ENCODE measurements at places on chromosomes 11 and 22.

DNA sequence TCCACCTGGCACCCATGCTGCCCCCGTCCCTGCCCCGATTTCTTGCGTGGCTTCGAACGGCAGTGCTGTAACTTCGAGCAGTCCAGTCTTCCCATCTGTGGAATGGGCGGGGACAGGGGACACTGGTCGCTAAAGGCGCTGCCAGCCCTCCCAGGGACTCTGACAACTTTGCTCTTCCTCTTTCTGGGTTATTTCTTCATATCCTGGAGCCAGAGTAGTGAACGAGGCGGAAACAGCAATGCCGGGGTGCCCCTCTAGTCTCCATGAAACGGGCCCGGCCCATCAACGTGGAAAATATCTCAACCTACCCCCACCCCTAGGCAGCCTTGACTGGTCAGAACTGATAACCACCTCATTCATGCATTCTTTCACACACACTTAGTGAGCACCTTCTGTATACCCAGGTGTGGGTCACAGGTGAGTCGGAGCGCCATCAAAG, 42.8 kb downstream of the TRIOBP start:
- no peak for DNase-seq

GRCh38 chr11:43515090-43515489, 156.4 kb downstream of the TTC17 start:
- DNase-seq, result no peak

- no peak for DNase-seq
These were observed 513.0 kb downstream of the SOX6 start for GRCh38 chr11:15843309-15843872.

GRCh38 chr11:130876931-130877915, 39.1 kb downstream of the SNX19 start:
- DNase-seq, result no peak

- DNase-seq, result no peak
These were observed 53.6 kb downstream of the BCR start for GRCh38 chr22:23233752-23234408.

- no peak for DNase-seq
These were observed 27.2 kb upstream of the PARVB start for GRCh38 chr22:43996981-43997265.

GRCh38 chr11:7019500-7020182, 505 bp downstream of the ZNF214 start:
- DNase-seq, result no peak

- DNase-seq, result no peak
These were observed 421.0 kb downstream of the DYNC2H1 start for GRCh38 chr11:103530257-103530656.

DNA sequence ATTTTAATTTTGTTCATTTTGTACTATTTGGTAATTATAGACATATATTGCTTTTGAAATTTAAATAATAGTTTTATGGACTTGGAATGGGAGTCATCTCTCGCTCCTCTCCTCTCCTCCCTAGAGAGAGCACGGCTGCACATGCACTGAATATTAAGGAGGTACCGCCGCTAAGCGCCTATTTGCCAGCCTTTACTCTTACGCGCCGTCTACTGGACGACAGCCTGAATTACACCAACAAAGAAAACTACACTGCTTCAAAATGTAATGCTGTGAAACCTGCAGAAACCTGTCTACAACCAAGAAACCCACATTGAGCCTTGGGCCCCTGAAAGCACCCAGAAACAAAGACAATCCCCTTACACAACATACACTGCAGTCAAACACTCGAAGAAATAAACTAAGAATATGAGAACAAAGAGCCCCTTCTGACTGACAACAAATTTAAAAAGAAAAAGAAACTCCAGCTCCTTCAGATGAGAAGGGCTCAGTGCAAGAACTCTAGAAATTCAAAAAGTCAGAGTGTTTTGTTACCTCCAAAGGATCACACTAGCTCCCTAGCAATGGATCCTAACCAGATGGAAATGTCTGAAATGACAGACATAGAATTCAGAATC, 737.2 kb downstream of the LRRC4C start:
- DNase-seq, result no peak

- DNase-seq, result no peak
These were observed 1.4 kb downstream of the CLDN5 start for GRCh38 chr22:19522881-19523239.

DNA sequence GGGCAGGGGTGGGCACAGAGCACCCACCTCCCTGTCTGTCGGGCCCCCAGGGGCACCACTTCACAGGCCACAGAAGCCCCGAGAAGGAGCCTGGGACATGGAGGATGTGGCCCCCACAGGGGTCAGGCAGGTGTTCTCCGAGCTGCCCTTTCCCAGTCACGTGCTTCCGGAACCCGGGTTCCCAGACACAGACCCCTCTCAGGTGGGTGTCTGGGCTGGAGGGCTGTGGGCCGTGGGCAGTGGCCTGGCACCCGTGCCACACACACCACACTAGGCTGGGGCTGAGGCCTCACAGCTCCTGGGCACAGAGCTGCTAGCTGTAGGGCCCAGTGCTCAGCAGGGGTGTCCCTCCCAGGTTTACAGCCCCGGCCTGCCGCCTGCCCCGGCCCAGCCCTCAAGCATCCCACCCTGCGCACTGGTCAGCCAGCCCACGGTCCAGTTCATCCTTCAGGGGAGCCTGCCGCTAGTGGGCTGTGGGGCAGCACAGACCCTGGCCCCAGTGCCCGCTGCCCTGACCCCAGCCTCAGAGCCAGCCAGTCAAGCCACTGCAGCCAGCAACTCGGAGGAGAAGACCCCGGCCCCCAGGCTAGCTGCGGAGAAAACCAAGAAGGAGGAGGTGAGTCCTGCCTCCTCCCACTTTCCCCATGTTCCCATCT, 5.5 kb downstream of the IRF7 start:
- DNase-seq, result no peak

- DNase-seq, result peak; percentile 63
These were observed 17.6 kb downstream of the GDPD5 start for GRCh38 chr11:75508051-75508561.

GRCh38 chr22:48843640-48844039, 984.0 kb downstream of the BRD1 start:
- no peak for DNase-seq

DNA sequence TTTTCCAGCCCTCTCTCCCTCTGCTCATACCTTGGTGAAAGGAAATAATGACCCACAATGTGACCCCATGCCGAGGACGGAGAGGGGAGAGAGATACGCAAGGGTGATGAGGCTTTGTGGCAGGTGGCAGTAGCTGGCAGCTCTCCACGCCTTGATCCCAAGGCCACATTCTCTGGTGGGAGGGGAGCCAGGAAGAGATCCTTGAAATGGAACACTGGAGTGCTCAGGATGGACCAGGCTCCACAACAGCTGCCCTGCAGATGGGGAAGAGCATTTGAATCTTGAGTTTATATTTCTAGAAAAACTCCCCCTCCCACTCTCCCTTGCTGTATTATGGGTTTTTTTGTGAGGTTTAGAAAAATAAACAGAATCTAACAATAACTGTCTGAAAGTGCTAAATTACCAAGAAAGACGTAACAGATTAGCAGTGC, 61.6 kb upstream of the CDON start:
- no peak for DNase-seq

GRCh38 chr11:123196060-123196714, 1.1 kb upstream of the CLMP start:
- DNase-seq, result no peak

DNA sequence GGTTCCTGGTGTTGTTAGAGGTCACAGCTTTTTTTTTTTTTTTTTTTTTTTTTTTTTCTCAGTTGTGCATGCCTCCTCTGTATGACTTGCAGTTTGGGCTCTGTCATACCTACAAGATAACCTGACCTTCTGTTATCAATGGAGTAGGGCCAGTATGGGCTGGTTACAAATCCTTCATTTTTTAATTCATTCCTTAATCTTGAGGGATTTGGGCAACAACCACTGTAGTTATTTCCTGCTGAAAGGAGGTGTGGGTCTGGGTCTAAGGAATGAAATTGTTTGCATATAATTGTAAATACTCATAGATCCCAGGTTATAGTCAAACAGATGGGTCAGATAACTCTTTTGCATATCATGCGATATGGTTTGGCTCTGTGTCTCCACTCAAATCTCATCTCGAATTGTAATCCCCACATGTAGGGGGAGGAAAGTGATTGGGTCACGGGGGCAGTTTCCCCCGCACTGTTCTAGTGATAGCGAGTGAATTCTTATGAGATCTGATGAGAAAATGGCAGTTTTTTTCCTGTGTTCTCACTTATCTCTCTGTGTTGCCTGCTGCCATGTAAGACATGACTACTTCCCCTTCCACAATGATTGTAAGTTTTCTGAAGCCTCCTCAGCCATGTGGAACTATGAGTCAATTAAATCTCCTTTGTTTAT, 14.1 kb upstream of the GLYAT start:
- no peak for DNase-seq

DNA sequence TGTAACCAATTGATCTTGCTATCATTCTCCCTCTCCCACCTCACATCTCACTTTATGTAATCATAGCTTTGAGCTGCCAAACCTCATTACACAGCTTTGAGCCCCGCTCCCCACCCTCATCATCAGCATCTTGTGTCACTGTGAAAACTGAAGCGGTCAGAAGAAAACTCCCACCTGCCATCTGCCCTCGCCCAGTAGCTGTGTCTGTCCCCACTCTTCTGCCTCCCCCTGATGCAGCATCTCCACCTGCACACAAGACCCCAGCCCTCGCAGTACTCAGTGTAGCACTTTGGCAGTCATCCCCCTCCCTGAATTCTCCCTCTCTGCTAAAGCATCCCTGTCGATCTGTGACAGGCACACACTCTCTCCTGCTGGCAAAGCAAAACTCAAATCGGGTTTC, 60.3 kb upstream of the YWHAH start:
- no peak for DNase-seq

GRCh38 chr11:5343474-5344335, at the start of gene OR51B5:
Gene OR51B5 (minus strand): TSS chr11:5343524. CDS start chr11:5343524, 0 bp downstream.
- no peak for DNase-seq

- no peak for DNase-seq
These were observed 13.5 kb downstream of the TSKU start for GRCh38 chr11:76796511-76797198.

DNA sequence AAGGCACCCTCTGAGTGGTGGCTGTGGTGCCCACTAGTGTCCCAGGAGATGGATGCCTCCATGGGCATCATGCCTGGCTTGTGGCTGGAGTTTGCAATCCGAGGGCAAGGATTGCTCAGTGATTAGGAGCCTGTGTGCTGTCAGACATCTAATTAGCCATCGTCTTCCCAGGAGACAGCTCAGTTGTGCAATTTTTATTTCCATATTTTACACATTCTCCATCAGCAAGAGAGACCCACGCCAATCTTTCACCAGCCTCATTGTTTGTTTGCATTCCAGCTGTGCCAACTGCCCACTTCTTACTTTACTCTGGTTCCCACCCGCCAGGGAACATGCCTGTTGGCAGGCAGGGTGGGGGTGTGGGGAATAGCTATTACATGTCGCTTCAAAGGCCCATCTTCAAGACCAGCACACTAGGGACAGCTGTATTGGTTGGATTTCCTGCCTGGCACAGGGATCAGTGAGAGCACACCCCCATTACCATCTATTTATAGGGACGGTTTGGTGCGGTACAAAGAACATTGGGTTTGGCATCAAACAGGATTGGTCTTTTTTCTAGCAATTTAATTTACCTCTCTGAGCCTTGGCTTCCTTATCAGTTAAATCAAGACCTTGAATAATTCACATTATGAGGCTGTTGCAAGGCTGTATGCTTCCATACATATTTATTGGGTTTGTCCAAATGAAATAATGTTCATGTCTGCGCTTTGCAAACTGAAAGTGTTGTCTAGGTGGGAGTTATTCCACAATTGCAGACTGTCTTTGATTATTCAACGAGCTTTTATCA, 80.7 kb upstream of the NAV2 start:
- no peak for DNase-seq

GRCh38 chr11:45650166-45651095, 15.0 kb downstream of the CHST1 start:
- no peak for DNase-seq

- DNase-seq, result no peak
These were observed 20.1 kb downstream of the SUN2 start for GRCh38 chr22:38735465-38736256.

GRCh38 chr22:39343259-39344045, 6.3 kb upstream of the SYNGR1 start:
- peak; percentile 50 for DNase-seq

DNA sequence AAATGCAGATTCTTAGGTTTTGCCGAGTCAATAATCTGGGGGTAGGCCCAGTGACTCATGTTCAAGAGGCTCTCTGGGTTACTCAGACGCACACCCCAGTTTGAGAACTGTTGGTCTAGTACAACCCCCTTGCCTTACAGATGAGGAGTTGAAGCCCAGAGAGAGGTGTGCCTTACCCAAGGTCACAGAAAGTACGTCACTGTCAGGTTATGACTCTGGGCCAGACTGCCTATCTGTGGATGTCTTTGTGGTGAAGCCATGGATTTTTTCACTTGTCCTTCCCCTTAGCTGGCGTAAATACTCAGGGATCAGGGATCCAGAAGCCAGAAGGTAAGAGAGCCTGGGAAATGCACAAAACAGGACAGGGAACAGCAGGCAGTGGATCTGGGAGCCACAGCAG, 25.2 kb upstream of the NECTIN1 start:
- no peak for DNase-seq

DNA sequence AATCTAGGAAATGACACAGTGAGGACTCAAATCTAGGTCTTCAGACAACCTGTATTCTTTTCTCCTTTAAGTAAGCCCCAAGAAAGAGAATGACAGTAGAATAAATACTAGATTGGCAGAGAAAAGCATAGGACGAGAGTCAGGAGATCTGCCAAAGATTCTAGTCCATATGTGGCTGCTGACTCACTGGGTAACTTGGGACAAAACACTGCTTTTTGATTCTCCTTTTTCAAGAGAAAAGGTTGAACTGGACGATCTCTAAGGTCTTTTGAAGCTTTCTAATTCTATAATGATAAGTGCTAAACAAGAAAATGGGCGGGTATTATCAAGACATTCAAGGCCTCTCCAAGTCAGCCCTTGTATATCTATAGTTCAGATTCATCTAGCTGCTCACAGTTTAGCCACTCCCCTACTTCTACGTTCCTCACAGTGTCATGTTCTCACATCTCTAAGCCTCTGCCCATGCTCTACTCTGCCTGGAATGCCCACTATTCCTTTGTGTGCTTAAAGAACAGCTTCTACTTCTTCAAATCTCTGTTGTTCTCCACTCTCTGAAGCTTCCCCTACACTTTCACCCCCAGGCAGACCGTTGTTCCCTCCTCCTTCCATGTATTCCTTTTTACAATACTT, 53.0 kb downstream of the RELT start:
- DNase-seq, result no peak

- DNase-seq, result no peak
These were observed 24.1 kb upstream of the CCDC89 start for GRCh38 chr11:85709941-85710702.

- DNase-seq, result peak; percentile 41
These were observed 79.4 kb upstream of the PPARA start for GRCh38 chr22:46070803-46071450.

- DNase-seq, result no peak
These were observed 1.3 kb upstream of the SBF2 start for GRCh38 chr11:10295064-10295901.

DNA sequence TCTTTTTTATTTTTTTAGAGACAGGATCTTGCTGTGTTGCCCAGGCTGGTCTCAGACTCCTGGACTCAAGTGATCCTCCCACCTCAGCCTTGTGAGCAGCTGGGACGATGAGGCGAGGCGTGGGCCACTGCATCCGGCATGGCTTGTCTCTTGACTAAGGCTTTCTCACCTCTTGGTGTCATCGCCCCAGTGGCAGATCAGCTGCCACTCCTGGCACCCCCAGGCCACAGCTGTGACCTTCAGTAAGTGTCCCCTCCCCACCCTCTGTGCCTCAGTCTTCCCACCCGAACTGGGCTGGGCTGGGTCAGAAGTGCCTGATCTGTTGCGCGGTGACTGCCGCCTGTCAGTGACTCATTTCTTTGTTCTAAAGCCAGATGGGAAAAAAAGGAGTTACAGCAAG, 3.6 kb downstream of the SYNGR1 start:
- peak; percentile 14 for DNase-seq

Measured in CD4-positive, alpha-beta T cell treated with Interleukin-15 for 4 hours (primary cell).